ENCODE measurements at places on chromosomes 13 and 19.

DNA sequence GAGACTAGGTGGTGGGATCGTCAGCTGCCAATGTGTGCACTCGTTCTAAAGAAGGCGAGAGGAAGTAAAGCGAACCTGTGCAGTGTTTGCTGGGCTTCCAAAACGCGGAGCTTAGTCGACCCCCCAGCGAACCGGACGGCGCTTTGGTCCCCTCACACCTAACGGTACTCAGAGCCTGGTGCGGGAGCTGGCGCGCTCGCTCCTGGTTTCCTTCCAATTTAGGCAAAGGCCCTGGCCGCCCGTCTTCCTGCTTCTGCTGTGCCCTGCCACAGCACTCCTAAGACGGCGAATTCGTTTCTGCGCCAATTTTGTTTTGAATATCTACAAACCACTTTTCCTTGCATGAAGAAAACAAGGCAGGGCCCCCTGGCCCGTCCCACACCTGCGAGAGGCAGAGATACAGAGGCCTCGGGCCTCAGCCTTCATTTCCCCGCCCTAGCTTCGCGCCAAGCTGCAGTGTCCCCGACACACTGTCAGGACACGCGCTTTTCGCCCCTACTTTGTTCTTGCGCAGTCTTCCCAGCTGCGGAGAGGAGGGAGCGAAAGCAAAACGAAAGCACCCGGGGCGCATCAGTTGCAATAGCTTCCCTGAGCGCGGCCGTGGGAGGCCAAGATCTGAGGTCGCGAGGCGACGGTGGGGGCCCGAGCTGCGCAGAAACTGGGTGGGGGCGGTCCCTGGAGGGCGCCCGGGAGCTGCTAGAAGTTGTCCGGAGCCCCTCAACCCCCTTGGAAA lies 111.9 kb downstream of the KCNRG start:
- peak; percentile 66 for DNase-seq

GRCh38 chr13:40974460-40975407 lies 44.4 kb downstream of the ELF1 start:
- DNase-seq: no peak

- no peak for DNase-seq
Measured at GRCh38 chr19:18202778-18203407, 949 bp downstream of the RAB3A start.

DNA sequence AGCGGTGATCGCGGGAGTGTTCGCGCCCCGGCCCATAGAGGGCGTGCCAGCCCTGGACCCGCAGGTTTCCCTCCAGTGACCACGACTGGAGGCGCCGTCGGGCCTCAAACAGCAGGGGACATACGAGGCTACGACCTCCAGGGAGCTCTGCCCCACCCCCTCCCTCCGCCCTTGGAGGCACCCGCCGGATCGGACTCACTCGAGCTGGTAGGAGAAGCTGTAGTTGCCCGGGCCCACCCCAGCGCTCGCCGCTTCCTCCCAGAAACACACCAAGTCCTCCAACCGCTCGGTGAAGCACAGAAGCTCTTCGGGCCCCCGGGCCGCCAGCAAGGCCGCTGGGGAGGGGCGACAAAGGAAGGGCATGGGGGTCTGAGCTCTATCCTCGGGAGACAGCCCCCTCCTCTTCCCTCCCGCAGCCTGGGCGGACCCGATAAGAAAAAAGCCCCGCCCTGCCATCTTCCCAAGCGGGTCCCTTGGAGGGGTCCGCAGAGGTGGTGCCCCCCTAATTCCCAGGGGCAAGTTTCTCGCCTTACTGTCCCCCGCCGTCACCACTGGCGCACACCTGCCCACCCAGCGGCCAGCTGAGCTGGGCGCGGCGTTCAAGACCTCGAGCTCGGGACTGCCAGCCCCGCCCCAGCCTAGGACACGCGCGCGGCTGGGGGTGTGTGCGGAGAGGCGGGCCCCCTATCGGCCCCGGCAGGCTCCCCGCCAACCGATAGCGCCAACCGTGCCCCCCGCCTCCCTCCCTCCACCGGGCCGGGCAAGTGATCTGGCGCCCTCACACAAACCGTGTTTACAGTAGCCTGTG lies 1.0 kb downstream of the EPOR start:
- DNase-seq: peak; percentile 39

GRCh38 chr13:75362026-75362425 lies 119.9 kb downstream of the TBC1D4 start:
- no peak for DNase-seq

GRCh38 chr19:55179606-55180484 lies at the start of gene SYT5:
Gene SYT5, minus strand, starts transcription at chr19:55180289. Its CDS starts 1,248 bp downstream, at chr19:55179041.
- DNase-seq: peak; percentile 61

- no peak for DNase-seq
Measured at GRCh38 chr13:50094615-50095293, 79.5 kb downstream of the KCNRG start.

DNA sequence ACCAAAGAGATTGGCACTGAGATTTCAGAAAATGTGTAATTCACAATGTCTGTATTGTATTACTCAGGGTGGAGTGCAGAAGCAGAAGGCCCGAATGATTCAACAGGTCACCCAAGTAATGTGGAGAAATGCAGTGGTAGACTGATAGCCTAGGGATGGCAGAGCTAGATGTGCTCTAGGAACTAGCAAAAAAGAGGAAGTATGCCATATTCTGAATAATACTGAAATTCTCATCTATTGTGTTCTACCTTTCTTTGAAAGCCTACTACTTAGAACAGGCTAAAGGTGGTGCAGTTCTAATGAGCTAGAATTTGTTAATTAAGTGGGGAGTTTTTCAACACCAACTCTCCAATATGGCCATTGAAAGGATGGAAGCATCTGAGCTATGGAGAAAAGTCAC lies 1449.8 kb upstream of the MIR17HG start:
- no peak for DNase-seq

- DNase-seq: no peak
Measured at GRCh38 chr19:3547301-3547731, 8.3 kb downstream of the TEKTIP1 start.

DNA sequence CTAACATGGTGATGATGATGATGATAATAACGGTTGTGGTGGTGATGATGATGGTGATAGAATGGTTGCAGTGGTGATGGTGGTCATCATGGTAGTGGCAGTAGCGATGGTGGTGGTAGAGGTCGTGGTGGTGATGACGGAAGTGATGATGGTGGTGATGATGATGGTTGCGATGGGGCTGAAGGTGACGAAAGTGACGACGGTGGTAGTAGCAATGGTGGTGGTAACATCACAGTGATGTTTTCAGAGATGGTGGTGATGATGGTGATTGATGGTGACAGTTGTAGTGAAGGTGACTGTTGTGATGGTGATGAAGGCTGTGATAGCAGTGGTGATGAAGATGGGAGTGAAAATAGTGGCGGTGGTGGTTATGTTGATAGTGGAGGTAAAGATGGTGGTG lies 3.6 kb upstream of the ADGRE3 start:
- no peak for DNase-seq

GRCh38 chr19:35713904-35714495 lies 3.8 kb upstream of the KMT2B start:
- DNase-seq: no peak

GRCh38 chr13:53141336-53141735 lies 112.7 kb downstream of the OLFM4 start:
- no peak for DNase-seq

DNA sequence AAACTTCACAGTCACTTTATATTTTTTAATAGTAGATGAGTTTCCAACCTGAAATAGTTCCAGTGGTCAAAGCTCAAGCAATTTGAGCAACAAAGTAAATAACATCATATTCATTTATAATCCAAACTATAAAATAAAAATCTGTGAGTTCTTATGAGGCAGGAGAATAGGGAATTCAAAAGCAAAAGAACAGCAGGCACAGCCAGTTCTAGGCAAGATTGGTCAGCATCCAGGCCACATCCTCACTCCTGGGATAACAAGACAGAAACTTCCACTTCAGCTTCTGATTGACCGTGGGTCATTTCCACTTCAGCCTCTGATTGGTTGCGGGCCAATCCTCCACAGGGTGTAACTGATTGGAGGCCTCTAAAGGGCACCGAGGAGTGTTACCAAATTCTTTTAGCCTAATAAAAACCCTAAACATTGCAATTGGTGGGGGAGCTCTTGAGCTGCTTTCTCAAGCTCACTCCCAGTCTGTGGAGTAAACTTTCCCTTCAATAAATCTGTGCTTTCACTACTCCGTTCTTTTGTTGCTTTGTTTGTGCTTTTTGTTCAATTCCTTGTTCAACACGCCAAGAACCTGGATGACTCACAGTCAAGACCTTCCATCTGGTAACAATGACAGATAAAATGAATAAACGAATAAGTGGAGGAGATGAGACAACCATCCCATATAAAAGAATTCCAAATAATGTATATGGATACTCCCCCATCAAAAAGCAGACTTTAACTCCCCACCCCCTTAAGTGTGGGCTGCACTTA lies 42.6 kb upstream of the AMER2 start:
- DNase-seq: no peak

GRCh38 chr13:51158365-51158764 lies 47.3 kb upstream of the C13orf42 start:
- DNase-seq: no peak

DNA sequence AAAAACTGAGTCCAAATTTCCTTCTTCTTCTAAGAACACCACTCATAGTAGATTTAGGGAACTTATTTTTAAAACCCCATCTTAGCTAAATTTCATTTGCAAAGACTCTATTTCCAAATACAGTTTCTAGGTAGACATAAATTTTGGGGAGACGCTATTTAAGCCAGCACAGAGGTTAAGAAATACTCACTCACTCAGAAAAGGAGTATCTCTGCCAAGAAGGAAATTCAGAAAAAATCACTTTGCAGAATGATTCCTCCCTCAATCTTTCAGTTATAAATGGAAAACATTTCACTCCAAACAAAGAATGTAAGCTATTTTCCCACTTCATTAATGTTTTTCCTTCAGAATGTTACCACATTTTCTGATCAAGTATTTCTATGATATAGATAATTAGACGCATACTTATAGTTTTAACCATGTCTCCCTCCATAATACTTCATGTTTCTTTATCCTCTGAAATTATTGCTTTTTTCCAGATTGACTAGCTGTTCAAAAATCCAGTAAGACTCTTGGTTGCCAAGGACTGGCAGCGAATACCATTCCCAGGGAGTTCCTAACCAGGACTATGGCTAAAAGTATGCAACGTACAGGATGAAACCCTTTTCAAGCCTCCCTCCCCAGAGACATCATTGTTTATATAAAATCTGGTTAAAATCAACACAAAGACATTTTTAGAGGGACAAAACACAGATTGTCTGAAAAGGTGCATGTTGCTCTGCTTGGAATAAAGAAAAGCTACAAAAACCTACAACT lies 52.5 kb upstream of the RXFP2 start:
- DNase-seq: no peak

- no peak for DNase-seq
Measured at GRCh38 chr19:13823256-13823655, 28.0 kb downstream of the ZSWIM4 start.

DNA sequence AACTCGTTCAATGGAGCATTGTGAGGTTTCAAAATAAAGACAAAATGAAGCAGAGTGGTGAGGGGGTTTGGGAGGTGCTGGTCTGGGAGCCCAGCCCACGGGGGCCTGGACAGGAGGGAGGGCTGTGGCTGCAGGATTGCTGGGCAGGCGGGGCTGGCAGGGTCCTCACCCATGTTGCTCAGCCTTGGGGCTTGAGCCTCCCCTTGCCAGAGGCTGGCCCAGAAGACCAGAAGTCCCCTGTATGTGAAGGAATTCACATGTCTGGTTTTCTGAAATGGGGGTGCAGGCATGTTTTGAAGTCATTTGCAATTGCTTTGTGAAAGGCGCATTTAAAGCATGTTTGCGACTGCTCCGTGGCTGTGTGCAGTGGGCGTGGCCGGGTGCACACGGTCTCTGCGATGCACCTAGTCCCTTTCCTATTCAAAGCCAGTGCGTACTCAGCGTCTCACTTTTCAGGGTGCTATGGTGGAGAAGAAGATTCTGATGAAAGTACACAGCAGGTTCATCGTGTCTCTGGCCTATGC lies 2.3 kb downstream of the GRK1 start:
- DNase-seq: no peak

DNA sequence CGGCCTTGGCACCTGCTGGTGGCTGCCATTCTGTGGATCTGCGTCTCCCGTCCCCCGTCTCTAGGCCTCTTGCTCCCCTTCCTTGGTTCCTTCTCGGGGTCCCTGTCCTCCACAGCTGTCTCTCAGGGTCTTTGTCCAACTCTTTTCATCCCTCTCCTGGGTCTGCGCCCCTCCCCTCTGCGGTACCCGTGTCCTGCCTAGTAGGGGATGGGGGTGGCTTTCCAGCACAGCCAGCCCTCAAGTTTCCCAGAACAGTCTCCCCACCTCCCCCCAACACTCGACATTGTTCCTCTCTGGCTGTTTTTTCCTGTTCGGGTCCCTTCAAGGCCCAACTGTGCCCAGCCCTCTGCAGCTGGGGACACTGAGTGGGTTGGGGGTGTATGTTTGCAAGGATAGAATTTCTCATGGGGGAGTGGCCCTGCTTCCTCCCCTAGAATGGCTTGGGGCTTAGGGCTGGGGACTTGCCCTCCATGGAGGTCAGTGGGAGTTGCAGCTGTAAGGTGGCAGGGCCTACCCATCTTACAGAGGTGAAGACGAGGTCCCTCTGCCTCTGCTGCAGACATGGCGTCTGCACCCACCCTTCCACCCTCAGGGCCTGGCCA lies 762 bp upstream of the ADM5 start:
- no peak for DNase-seq

GRCh38 chr19:4639531-4640246 lies 373 bp downstream of the TNFAIP8L1 start:
- DNase-seq: no peak

GRCh38 chr13:90105276-90105675 lies 1242.2 kb upstream of the MIR17HG start:
- DNase-seq: no peak

- no peak for DNase-seq
Measured at GRCh38 chr19:35299523-35300338, 7.8 kb downstream of the MAG start.

DNA sequence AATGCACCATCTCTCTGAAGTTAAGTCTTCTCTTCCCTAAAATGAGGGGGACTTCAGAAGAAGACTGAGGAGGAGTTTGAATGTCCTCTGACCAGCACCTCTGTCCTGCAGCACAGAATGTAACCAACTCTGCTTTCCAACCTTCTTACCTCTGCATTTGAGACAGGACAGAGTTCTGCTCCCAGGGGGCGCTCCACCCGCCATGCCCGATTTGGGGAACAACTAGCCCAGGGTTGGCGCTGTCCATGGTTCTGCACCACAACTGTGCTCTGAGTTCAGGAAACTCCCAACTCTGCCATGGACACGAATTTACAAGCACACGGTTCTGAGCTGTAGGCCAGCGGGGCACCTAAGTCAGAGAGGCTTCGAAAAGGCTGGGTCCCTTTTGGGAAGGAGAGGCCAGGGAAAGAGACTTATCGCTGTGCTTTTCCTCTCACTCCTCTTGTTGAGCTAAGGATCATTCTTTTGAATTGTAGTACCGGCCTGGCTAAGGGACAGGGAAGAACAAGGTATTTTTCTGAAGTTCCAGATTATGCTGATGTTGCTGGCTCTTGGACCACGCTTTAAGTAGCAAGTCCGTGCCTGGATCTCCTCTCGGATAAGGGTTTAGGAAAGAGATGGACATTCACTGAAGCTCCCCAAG lies 22.2 kb downstream of the SIGLEC5 start:
- DNase-seq: no peak

GRCh38 chr19:1445932-1446712 lies 3.8 kb upstream of the APC2 start:
- DNase-seq: no peak

- DNase-seq: no peak
Measured at GRCh38 chr13:50910485-50910805, 854 bp downstream of the RNASEH2B start.

Measured in CD8-positive, alpha-beta memory T cell (primary cell).